ENCODE measurements at places on chromosomes 7 and 10. TPM values are rescaled to one million over a fixed set of nuclear protein-coding genes. Genes with fewer than 3 reads are reported as not detected.

Gene MSMB
- total RNA-seq, result not detected

Gene COL26A1
- total RNA-seq, result not detected

Gene GRM3
- not detected for total RNA-seq

Gene COL28A1
- under 0.01 TPM for total RNA-seq

Gene HPS1
- total RNA-seq, result 28.8 TPM

Gene FAM25C
- not detected for total RNA-seq
